ENCODE measurements at places on chromosomes 3 and 15.
A peak's percentile ranks its signal among the peaks of the same experiment; 100 is the strongest.

- no peak for DNase-seq
These were observed 47.9 kb downstream of the CORO2B start for GRCh38 chr15:68626739-68627138.

DNA sequence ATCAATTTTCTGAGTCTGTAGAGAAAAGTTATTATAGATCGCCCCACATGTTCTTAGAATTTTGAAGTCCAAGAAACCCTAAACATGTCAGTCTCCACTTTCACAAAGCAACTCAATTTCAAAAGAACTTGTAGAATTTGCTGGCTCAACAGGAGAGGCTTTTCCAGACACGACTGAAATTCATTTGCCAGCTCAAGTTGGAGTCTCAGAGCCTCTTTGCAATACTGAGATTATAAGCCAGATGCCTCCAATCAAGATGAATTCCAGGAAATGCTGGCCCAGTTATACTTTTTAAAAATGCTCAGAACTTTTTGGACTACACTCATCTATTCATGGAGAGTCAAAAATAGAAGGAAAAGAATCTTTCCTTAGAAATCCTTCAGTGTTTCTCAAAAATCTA lies 56.9 kb upstream of the NLGN1 start:
- no peak for DNase-seq

DNA sequence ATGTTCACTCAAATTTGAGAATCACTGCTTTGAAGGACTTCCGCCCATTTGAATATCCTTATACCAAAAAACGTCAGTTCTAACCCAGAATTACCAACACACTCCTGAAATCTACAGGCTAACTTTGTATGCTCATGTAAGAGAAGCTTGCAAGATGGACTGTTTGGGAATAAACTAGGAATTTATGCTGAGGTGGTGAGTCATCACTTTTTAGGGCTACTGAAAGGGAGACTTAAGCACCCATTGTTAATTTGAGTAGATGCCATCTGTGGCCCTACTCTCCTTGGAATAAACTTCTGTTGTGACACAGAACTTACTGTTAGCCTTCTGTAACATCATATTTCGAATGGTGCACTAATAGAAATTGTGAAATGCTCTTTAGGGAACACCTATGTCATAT lies 74.6 kb downstream of the FGF12 start:
- no peak for DNase-seq

DNA sequence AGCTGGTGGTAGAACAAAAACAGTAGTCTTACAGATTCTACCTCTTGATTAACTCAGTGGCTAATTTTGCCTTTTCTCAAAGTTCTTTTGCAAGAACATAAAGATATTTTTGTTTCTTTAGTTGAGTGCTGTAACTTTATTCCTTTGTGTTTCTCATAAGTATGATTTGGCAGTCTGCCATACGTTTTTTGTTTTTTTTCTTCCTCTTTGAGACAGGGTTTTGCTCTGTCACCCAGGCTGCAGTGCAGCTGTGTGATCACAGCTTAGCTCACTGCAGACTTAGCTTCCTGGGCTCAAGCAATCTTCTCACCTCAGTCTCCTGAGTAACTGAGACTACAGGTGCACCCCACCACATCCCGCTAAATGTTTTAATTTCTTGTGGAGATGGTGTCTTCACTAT lies 22.4 kb downstream of the B3GNT5 start:
- DNase-seq, result peak; percentile 65

DNA sequence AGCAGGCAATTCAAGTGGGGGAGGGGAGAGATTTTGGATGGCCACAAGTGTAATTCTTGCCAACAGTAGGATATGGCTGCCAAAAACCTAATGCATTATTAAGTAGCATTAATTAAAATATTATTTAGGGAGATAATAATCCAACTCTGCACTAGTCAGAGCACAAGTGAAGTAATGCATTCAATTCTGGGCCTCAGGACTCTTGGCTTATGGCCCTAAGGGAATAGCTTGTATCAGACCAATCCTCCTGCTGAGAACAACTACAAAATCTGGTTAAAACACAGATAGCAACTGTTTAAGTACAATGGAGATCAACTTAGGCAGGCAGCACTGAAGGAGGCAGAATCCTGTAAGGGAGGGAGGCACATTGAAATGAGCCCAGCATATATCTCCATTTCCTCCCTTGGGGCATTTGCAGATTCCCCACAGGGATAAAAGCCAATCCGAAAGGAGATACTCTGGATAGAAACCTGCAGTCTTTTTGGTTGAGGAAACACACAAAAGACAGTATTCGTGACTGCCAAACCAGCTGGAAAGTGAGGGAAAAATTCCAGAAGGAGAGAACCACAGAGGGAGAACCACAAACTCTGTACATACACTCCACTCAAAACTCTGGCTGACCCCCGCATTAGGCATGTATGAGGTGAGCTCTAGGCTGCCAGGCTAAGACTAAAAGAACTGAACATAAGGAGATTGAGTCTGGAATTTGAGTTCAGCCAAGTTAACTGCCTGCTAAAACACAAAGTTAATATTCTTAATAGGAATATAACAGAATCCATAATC lies 57.4 kb downstream of the ETFA start:
- no peak for DNase-seq

DNA sequence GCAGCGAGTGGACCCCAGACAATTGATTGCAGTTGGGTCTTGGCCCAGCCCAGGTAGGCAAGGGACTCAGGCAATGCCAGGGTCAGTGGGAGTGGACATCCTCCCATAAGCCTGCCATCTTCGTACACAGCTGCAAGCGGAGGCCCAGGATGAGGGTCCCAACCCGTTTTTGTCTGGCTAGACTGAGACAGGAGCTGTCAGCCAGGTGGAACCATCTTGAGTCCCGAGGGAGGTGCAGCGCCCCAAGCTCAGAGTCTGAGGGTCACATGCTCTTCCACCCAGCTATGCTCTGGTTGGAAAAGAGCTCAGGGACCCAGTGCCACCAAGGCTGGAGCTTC lies 22.6 kb upstream of the IP6K2 start:
- no peak for DNase-seq

DNA sequence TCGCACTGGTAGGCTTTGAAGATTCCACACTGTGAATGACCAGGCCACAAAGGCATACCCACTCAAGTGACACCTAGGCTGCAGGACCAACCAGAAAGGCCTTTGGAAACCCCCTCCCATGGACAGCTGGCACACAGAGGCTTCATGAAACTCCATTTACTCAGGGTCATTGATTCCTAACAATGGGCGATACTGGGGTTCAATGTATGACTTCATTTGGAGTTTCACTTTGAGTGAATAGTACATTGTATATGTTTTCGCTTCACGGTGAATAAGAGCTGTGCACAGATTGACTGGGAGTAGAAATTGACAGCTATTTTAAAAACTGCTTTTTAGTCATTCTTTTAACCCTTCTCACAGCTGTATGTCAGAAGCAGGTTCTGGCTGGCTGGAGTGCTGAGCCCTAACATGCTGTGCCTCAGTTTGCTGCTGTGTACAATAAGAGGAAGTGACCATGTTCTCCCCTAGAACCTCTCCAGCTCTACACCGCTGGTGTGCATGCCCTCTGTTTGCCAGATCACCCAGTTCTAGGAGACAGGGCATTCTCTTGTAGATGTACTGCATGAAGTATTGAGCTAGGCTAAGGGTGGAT lies 15.4 kb upstream of the CX3CR1 start:
- no peak for DNase-seq

- DNase-seq, result no peak
These were observed 33.8 kb downstream of the MGLL start for GRCh38 chr3:127788451-127788909.

GRCh38 chr3:10688126-10688525 lies 127.9 kb upstream of the SLC6A11 start:
- DNase-seq, result no peak

DNA sequence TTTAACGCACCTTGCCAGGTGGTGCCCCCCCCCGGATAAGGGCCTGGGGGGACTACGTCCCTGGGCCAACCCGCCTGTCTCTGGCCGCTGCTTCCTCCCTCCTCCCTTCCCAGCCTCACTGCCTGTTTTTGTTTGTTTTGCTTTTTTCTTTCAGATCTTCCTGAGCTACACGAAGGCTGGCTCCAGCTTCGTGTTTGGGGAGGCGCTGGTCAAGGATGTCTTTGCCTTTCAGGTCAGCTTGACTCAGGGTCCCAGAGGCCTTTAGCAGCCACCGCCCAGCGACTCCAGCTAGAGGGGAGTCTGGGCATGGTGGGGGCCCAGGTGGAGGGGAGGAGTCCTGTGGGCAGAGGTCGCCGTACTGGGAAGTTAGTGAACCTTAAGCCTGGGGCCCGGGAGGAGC lies 24.1 kb downstream of the SLC28A1 start:
- DNase-seq, result no peak

- DNase-seq, result no peak
These were observed 246.9 kb downstream of the ZIC1 start for GRCh38 chr3:147656023-147656422.

DNA sequence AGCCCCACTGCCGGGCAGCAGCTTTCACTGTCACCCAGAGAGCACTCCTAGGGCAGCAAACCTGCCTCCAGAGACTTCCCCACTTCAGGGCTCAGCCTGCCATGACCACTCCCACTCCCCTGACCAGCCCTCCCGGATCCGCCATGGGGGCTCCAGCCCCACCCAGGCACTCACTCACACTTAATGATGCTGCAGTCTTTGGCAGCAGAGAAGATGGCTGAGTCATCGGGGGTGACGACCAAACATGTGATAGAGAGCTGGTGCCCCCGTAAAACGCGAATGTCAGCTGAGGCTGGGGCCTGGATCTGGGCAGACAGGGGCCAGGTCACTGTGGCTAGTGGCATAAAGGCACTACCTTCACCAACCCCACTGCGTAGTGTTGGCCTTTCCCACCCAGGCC lies 4.7 kb downstream of the RRP9 start:
- DNase-seq, result no peak

DNA sequence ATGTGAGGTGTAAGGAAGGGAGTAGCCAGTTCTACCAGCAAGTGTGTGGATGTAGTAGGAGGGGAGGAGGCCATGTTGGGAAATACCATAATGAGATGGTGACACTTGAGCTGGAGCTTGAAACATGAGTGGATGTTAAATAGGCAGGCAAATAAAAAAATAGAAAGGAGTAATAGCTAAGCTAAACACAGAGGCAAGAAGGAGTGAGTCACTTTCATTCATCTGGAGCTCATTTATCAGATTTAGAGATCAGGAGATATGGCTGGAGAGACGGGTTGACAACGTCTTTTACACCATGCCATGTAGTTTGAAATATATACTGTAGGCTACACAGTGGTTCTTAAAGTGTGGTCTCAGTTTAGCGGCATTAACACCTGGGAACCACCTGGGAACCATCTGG lies 390.5 kb downstream of the DIPK2A start:
- DNase-seq, result no peak

GRCh38 chr15:90407871-90408317 lies 19.9 kb downstream of the IQGAP1 start:
- peak; percentile 90 for DNase-seq

- DNase-seq, result no peak
These were observed 221.3 kb upstream of the LYSMD4 start for GRCh38 chr15:99954361-99955180.

GRCh38 chr15:80982205-80982604 lies 7.4 kb downstream of the MESD start:
- no peak for DNase-seq

DNA sequence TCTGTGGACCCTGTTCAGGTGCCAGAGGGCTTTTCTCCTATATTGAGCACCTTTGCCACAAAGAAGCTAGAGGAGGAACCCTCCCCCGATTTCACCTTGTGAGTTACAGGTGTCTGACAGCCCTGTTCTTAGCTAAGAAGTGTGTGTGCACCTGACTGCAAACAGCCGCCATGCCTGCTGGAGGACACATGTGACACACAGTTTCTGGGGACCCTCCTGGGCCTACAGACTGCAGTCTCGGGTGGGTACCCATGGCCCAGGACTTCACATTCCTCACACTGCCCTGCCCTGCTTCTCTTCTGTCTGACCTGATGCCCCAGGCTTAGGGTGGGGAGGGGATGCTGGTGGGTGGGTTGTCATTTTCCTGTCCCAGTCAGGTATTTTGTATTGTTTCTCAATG lies 140.6 kb downstream of the CACNA1D start:
- DNase-seq, result no peak

- no peak for DNase-seq
These were observed 16.9 kb upstream of the CORO2B start for GRCh38 chr15:68561901-68562300.

GRCh38 chr3:185647134-185647879 lies 61.2 kb downstream of the SENP2 start:
- no peak for DNase-seq

DNA sequence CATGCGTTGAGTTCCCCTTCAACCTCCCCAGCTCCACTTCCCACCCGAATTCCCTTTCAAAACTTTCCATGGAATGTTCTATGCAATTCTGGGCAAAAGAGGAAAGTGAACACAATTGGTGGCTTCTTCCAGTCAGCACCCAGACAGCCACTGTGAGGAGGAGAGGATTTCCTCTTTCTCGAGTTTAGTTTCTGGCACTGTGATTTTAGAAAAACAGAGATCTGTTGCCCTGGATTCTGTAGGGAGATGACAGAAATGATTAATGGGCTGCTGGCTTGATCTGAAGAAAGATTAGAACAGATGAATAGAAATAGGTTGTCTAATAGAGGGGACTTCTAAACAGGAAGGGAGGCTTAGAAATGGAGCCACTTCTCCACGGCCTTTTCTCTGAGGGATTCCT lies 172.0 kb downstream of the MCTP2 start:
- DNase-seq, result no peak

DNA sequence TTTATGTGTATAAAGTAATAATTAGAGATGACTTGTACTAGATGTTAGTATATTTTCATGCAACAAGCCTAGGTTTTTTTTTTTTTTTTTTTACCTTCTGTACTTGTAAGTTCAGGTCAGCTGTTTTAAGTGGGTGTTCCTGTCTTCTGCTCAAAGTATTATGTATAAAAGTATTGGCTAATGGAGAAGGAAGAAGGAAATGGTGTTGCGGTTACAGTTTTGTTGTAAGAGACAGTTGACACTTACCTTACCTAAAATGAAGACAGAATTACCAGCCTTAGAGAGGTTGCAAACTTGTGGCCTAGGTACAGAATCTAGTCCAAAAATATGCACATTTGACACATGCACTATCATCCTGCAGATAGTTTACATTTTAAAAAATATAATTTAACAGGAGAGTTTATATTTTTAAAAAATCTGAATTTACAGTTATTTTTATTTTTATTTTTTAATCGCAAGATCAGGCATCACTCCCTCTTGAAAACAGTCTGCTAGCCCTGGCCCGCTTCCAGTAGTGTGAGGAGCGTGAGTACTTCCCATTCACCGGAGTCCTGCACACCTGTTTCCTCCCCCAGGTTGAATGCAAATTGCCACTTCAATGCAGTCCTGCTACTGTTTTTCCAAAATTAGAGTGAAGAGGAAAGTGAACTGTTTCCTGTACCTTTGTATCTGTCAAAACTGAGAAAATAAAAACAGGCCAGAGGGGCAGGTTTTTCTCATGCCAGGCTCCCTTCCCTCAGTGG lies 224.3 kb upstream of the SOX2 start:
- no peak for DNase-seq

- no peak for DNase-seq
These were observed 102.1 kb downstream of the VGLL4 start for GRCh38 chr3:11541321-11542303.

- DNase-seq, result peak; percentile 88
These were observed 36.3 kb upstream of the TSC22D2 start for GRCh38 chr3:150371741-150372254.

All from foreskin melanocyte (primary cell).